ENCODE measurements at places on chromosomes 13 and 19.
A peak's percentile ranks its signal among the peaks of the same experiment; 100 is the strongest.

- no peak for DNase-seq
Observed at GRCh38 chr19:33211794-33212435, 13.7 kb downstream of the SLC7A10 start.

- DNase-seq: no peak
Observed at GRCh38 chr13:44048326-44048725, 168.6 kb downstream of the LACC1 start.

GRCh38 chr19:16379521-16380313 lies 55.1 kb downstream of the KLF2 start:
- no peak for DNase-seq

- no peak for DNase-seq
Observed at GRCh38 chr13:78485803-78486202, 117.5 kb downstream of the POU4F1 start.

DNA sequence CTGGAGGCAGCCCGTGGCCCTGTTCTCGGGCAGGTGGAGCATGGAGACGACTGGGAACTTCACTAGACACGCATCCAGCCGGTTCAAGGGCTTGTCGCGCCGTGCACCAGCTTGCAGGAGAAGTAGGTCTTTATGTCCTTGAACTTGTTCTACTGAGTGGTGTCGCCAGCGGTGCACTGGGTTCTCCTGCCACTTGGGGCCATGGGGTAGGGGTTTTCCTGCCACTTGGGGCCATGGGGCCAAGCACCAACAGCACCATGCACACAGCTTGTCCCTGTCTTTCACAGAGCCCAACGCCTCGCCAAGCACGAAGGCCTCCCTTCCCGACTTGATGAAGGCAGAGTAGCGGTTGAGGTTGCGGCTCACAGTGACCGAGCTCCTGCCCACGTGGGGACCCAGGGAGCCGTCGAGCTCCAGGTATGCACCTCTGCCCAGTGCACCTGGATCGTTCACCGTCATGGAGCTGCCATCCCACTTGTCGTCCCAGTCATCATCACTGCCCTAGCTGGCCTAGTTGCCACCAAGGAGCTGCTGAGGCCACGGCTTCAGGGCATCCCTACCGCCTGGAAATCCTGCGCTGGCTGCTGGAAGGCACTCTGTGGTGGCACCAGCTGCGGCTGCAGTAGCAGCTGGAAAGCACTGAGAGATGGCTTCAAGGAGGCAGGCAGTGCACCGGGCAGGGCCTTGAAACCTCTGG lies 40.5 kb upstream of the TPM4 start:
- DNase-seq: no peak

- DNase-seq: peak; percentile 64
Observed at GRCh38 chr13:23609414-23609760, 39.2 kb downstream of the TNFRSF19 start.

GRCh38 chr19:11446652-11447301 lies 11.3 kb downstream of the PRKCSH start:
- DNase-seq: peak; percentile 20

- DNase-seq: no peak
Observed at GRCh38 chr19:43690890-43691289, 20.9 kb upstream of the PLAUR start.

- DNase-seq: no peak
Observed at GRCh38 chr13:47417485-47417884, 520.6 kb upstream of the HTR2A start.
